Heart right ventricle (tissue), 16 donors: ENCODE measurements at places on chromosomes 7 and 10. TPM values are rescaled to one million over a fixed set of nuclear protein-coding genes. Genes with fewer than 3 reads are reported as not detected.

Gene VWA2
- not detected for total RNA-seq

Gene LLCFC1
- not detected for total RNA-seq

Gene POLR3A
- total RNA-seq: 12.5 TPM

Gene CDNF
- total RNA-seq: 4.5 TPM

Gene MXI1
- total RNA-seq: 60.0 TPM

Gene TRPV5
- not detected for total RNA-seq

DNA sequence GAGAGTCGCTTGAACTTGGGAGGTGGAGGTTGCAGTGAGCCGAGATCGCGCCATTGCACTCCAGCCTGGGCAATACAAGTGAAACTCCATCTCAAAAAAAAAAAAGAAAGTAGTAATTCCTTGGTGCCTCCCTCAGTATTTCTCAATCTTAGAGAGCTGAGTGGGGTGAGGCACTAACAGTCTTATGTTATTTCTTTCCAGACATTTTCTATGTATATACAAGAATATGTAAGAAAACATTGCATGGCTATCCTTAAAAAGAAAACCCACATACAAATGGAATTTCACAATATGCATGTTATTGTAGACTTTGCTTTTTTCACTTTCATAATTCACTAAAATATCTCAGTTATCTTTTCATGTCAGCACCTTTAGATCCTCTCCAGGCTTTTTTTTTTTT is 13.6 kb upstream of the SLF2 start:
- no peak for DNase-seq
- no peak overlapping the region for H3K4me3 ChIP-seq
- no peak overlapping the region for H3K27ac ChIP-seq
- H3K27me3 ChIP-seq: peaks cover 51% of the 10 kb centered on the region
- no peaks in the 10 kb centered on the region for H3K4me1 ChIP-seq

- H3K27ac ChIP-seq: no peak overlapping the region
- H3K36me3 ChIP-seq: no peaks in the 10 kb centered on the region
- no peak for DNase-seq
- H3K4me1 ChIP-seq: peaks cover 58% of the 10 kb centered on the region
Observed at GRCh38 chr7:122883049-122883680, 3.1 kb downstream of the CADPS2 start.

- no peak overlapping the region for H3K27ac ChIP-seq
- no peaks in the 10 kb centered on the region for H3K36me3 ChIP-seq
- DNase-seq: no peak
Observed at GRCh38 chr10:36057731-36058130, 415.6 kb upstream of the FZD8 start.

GRCh38 chr10:3770611-3771110 is 14.3 kb downstream of the KLF6 start:
- DNase-seq: no peak
- H3K4me3 ChIP-seq: no peak overlapping the region
- H3K36me3 ChIP-seq: no peaks in the 10 kb centered on the region
- no peak overlapping the region for H3K27ac ChIP-seq

- no peak overlapping the region for H3K4me3 ChIP-seq
- no peak overlapping the region for H3K27ac ChIP-seq
- no peaks in the 10 kb centered on the region for H3K36me3 ChIP-seq
- no peaks in the 10 kb centered on the region for H3K27me3 ChIP-seq
- no peak for DNase-seq
Observed at GRCh38 chr7:30429156-30429530, 49.4 kb downstream of the NOD1 start.

- no peak overlapping the region for H3K4me3 ChIP-seq
- no peaks in the 10 kb centered on the region for H3K4me1 ChIP-seq
- H3K36me3 ChIP-seq: no peaks in the 10 kb centered on the region
- H3K27ac ChIP-seq: no peak overlapping the region
Observed at GRCh38 chr7:67429735-67430134, 433.1 kb downstream of the TYW1 start.

DNA sequence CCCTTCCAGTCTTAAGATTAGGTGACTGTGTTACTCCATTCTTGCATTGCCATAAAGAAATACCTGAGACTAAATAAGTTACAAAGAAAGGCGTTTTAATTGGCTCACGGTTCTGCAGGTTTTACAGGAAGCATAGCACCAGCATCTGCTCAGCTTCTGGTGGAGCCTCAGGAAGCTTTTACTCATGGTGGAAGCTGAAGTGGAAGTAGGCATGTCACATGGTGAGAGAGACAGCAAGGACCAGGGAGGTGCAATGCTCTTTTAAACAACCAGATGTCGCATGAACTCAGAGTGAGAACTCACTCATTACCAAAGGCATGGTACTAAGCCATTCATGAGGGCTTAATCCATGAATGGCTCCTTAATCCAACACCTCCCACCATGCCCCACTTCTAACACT is 34.0 kb upstream of the TMEM273 start:
- H3K27ac ChIP-seq: no peak overlapping the region
- no peak for DNase-seq
- no peaks in the 10 kb centered on the region for H3K27me3 ChIP-seq

DNA sequence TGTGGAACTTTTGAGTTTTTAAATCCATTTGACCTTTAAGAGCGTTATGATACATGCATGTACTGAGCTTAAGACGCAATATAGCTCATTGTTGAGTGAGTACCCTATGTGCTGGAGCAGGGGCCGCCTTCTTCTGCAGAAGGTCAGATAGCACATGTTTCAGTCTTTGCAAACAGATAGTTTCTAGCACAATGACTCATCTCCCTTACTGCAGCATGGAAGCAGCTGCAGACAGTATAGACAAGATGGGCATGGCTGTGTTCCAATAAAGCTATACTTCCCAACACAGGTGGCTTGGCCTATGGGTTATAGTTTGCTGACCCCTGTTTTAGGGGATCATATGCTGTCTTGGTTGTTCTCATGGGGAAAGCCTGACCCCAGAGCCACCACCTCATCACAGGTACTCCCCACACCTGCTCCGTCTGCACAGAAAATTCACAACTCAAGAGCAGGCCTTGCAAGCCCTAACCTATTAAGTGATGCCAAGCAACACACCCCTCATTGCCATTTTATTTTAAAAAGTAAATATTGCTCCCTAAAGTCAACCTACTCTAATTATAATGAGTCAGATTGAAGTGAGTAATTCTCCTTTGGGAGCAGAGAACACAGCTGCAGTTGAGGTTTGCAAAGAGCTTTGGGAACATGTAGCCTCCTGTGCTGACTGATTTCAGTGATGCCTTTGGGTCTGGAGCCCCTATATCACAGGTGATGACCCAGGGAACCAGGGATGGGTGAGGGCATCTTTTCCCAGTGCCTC is 330.1 kb downstream of the PAXIP1 start:
- no peaks in the 10 kb centered on the region for H3K36me3 ChIP-seq
- H3K27ac ChIP-seq: no peak overlapping the region
- no peaks in the 10 kb centered on the region for H3K27me3 ChIP-seq

DNA sequence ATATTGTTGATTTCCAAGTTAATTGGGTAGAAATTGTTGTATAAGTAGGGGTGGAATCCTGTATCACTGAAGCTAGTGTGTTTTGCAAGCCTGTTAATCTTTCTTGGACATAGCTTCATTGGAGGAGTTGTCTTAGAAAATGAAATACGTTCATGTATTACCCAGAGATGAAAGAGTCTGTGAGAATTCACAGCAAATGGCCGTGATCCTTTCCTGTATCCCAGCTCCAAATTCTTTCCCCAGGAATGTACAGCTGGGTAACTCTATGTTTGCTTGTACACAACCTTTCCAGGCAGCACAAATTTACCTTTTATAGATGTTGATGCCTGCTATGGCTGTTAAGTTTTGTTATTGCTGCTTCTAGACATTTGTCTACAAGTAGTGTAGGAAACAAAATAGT is 18.7 kb downstream of the MYPN start:
- H3K27me3 ChIP-seq: no peaks in the 10 kb centered on the region
- no peak overlapping the region for H3K4me3 ChIP-seq
- no peaks in the 10 kb centered on the region for H3K36me3 ChIP-seq
- peaks cover 14% of the 10 kb centered on the region for H3K4me1 ChIP-seq
- H3K27ac ChIP-seq: no peak overlapping the region

DNA sequence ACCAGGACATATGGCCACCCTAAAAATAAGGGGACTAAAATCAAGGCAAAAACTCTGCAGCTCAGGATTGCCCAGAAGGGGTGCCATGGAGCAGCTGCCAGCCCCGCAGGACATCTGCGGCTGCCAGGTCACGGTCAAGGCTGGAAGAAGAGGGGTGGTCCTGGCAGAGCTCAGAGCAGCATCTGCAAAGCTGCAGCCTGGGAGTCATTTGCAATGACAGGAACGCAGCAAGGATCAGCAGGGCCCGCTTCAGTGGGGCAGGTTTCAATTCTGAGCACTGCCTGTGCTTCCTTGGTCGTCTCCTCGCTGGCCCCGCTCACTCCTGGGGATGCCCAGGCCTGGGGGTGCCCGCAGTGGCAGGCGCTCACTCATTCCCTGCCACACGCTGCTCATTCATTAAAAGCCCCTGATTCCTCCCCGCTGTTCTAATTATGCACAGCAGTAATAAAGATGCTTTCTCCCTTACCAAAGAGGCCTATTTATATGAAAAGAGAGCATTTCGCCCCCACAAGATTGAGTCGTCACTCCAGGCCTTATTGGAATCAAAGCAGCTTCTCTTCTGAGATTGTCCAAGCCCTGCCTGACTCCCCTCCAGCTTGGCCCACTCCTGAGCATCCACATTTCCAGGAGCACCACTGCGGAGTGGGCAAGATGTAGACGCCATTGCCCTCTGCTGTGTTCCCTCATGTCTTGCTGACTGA is 4.6 kb downstream of the HSPA12A start:
- H3K4me1 ChIP-seq: peaks cover 4% of the 10 kb centered on the region
- H3K27me3 ChIP-seq: peaks cover 9% of the 10 kb centered on the region
- H3K27ac ChIP-seq: no peak overlapping the region
- H3K36me3 ChIP-seq: no peaks in the 10 kb centered on the region
- no peak for DNase-seq
- H3K4me3 ChIP-seq: no peak overlapping the region

- peaks cover 7% of the 10 kb centered on the region for H3K4me1 ChIP-seq
- H3K27ac ChIP-seq: no peak overlapping the region
- no peaks in the 10 kb centered on the region for H3K36me3 ChIP-seq
- no peak for DNase-seq
- H3K27me3 ChIP-seq: peaks cover 7% of the 10 kb centered on the region
Observed at GRCh38 chr7:159149488-159149887, 4.8 kb upstream of the VIPR2 start.

DNA sequence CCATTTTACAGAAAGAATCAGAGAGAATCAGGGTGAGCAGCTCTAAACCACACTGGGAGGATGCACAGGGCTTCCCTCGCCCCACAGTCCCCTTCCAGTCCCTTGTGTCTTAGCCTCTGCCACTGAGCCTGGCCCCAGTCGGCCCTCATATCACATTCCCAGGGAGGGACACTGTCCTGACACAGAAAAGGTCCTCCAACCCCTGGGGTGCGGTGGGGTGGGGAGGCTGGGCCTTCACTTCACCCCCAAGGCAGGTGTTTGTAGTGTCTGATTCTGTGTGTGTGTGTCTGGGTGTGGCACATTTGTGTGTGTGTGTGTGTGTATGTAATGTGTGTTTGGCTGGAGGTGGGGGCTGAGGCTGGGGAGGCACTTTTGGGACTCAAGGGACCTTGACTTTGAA is 1.8 kb upstream of the KCP start:
- H3K36me3 ChIP-seq: no peaks in the 10 kb centered on the region
- peaks cover 4% of the 10 kb centered on the region for H3K4me1 ChIP-seq
- DNase-seq: no peak
- H3K27ac ChIP-seq: no peak overlapping the region
- H3K27me3 ChIP-seq: peaks cover 81% of the 10 kb centered on the region

- no peaks in the 10 kb centered on the region for H3K27me3 ChIP-seq
- no peaks in the 10 kb centered on the region for H3K4me1 ChIP-seq
- no peak overlapping the region for H3K27ac ChIP-seq
- no peak for DNase-seq
- H3K4me3 ChIP-seq: no peak overlapping the region
Observed at GRCh38 chr7:77933394-77933793, 134.8 kb downstream of the PHTF2 start.

DNA sequence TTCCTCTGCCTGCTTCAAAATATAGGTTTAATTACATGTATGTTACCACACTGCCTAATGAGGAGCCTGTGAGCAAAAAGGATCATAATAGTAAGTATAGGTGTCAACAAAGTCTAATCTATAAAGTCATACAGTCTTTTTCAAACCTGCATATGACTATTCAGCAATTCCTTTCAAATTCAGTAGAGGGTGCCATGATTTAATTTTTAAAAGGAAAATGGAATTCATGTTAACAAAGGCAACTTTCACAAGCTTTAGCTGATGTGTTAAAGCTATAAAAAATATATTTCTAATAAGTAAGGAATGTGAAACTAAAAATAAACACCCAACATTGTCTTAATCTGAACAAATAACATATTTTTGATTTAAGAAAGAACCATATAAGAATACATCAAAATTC is 52.1 kb downstream of the MPP7 start:
- no peak overlapping the region for H3K27ac ChIP-seq
- no peak overlapping the region for H3K4me3 ChIP-seq
- no peaks in the 10 kb centered on the region for H3K27me3 ChIP-seq
- no peaks in the 10 kb centered on the region for H3K36me3 ChIP-seq

DNA sequence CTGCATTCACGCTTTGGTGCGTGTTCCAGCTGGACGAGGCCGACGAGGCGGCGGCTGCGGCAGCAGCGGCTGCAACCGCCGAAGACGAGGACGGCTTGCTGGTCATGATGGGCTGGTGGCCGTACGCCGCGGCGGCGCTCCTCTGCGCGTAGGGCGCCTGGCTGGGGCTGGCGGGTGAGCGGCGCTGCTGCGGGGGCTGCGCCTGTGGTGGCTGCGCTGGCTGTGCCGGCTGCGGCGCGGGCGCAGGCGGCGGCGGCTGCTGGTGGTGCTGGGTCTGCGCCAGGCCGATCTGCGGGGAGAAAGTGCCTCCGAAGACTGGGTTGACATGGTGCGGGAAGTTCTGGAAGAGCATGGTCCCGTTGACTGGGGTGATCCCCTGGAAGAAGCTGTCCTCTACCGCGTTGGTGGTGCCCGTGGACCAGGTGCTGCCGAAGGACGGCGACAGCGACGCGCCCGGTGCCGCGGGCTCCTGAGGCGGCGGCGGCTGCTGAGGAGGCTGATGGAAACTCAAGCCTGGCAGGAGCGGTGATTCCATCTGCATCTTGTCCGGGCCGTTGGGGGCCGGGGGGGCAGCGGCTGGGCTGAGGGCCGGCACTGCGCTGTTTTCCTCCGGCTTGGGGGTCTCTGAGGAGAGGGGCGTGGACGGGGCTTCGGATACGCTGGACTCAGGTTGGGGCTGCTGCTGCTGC is 51.1 kb downstream of the CPEB3 start:
- peak overlapping the region; percentile 87 for H3K27ac ChIP-seq
- H3K27me3 ChIP-seq: no peaks in the 10 kb centered on the region
- peaks cover 65% of the 10 kb centered on the region for H3K4me1 ChIP-seq
- H3K4me3 ChIP-seq: peak overlapping the region; percentile 74
- peak; percentile 28 for DNase-seq

DNA sequence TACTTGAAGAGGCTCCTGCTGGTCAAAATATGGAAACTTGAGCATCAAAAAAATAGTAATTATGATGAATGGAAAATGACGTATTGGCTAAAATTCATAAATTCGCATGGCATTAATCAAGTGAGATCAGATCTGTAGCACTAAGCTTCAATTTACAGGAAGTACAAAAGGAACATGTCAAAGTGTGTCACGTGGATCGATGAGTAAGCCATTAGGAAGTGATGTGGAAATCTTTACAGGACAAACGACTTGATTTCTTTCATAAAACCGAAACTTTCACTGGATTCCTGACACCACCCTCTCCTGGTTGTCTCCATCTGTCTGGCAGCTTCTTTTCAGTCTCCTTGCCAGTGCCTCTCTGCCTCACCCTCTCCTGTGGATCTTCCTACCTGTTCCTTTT is 25.8 kb downstream of the AKR1C8 start:
- no peaks in the 10 kb centered on the region for H3K4me1 ChIP-seq
- H3K27me3 ChIP-seq: no peaks in the 10 kb centered on the region
